ENCODE measurements at places on chromosomes 2 and 18.

DNA sequence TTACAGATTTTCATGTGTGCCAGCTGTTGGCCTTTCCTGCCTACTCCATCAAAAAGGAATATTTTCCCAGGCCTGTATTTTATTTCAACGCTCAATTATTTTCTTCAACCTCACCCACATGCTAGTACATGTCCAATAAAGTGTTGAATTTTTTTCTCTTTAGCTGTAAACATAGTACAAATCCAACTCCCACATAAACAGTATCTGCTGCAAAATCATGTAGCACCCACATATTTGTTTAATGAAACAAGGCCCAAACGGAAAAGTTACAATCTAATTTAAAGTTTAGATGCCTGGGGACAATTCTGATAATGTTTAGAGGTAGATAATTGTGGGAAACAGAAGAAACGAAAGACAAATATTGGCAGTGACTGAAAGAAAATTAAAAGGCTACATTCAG lies 275.4 kb upstream of the ACVR2A start:
- DNase-seq = no peak
- no peak overlapping the region for H3K4me3 ChIP-seq
- H3K36me3 ChIP-seq = peaks cover 6% of the 10 kb centered on the region
- H3K4me1 ChIP-seq = no peaks in the 10 kb centered on the region
- no peak overlapping the region for H3K27ac ChIP-seq

GRCh38 chr2:203578759-203579643 lies 43.9 kb upstream of the RAPH1 start:
- H3K4me1 ChIP-seq = peaks cover 37% of the 10 kb centered on the region
- H3K36me3 ChIP-seq = peaks cover 13% of the 10 kb centered on the region
- peak overlapping the region; percentile 40 for H3K27ac ChIP-seq
- H3K27me3 ChIP-seq = peaks cover 59% of the 10 kb centered on the region
- DNase-seq = peak; percentile 69

DNA sequence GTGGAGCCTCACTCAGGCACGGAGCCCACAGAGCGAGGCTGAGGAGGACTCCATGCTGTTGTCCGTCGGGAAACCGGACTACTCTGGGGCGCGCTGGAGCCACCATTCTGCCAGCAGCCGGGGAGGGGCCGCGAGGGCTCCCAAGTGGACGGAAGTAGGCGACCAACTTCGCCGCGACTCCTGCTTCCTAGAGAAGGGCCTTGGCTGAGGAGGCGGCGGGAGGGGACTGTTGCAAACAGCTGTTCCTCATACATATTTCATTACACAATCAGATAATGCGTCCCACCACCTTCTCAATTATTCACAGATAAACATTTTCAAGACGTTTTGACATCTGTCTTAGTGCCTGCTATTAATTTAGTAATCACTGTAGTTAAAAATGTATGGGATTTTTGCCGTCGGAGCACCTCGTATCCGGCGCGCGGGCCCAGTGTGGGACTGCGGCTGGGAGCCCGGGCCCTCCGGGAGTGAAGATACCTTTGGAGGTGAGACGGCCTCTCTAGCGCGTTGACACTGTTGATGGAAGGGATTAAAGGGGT lies 11.7 kb upstream of the SIX3 start:
- H3K27ac ChIP-seq = no peak overlapping the region
- H3K4me3 ChIP-seq = no peak overlapping the region
- DNase-seq = no peak
- H3K4me1 ChIP-seq = peaks cover 15% of the 10 kb centered on the region
- H3K36me3 ChIP-seq = peaks cover 7% of the 10 kb centered on the region

- H3K27me3 ChIP-seq = no peaks in the 10 kb centered on the region
- H3K4me3 ChIP-seq = no peak overlapping the region
- H3K4me1 ChIP-seq = peaks cover 24% of the 10 kb centered on the region
Observed at GRCh38 chr18:62279561-62279960, 45.5 kb upstream of the TNFRSF11A start.

GRCh38 chr2:188869550-188869949 lies 104.6 kb upstream of the COL3A1 start:
- DNase-seq = no peak
- H3K36me3 ChIP-seq = no peaks in the 10 kb centered on the region
- H3K27me3 ChIP-seq = no peaks in the 10 kb centered on the region
- H3K27ac ChIP-seq = no peak overlapping the region
- H3K4me3 ChIP-seq = no peak overlapping the region
- no peaks in the 10 kb centered on the region for H3K4me1 ChIP-seq

GRCh38 chr2:182767578-182767977 lies 51.5 kb downstream of the DNAJC10 start:
- peaks cover 55% of the 10 kb centered on the region for H3K36me3 ChIP-seq
- H3K4me1 ChIP-seq = no peaks in the 10 kb centered on the region
- no peak overlapping the region for H3K27ac ChIP-seq
- no peaks in the 10 kb centered on the region for H3K27me3 ChIP-seq
- no peak for DNase-seq
- H3K4me3 ChIP-seq = no peak overlapping the region

GRCh38 chr18:43805646-43806194 lies 528.4 kb upstream of the SYT4 start:
- H3K36me3 ChIP-seq = no peaks in the 10 kb centered on the region
- H3K27me3 ChIP-seq = no peaks in the 10 kb centered on the region
- no peak overlapping the region for H3K27ac ChIP-seq
- DNase-seq = no peak

GRCh38 chr2:159091381-159091780 lies 122.9 kb downstream of the TANC1 start:
- peaks cover 1% of the 10 kb centered on the region for H3K36me3 ChIP-seq
- H3K27ac ChIP-seq = peak overlapping the region; percentile 4
- H3K4me3 ChIP-seq = no peak overlapping the region

DNA sequence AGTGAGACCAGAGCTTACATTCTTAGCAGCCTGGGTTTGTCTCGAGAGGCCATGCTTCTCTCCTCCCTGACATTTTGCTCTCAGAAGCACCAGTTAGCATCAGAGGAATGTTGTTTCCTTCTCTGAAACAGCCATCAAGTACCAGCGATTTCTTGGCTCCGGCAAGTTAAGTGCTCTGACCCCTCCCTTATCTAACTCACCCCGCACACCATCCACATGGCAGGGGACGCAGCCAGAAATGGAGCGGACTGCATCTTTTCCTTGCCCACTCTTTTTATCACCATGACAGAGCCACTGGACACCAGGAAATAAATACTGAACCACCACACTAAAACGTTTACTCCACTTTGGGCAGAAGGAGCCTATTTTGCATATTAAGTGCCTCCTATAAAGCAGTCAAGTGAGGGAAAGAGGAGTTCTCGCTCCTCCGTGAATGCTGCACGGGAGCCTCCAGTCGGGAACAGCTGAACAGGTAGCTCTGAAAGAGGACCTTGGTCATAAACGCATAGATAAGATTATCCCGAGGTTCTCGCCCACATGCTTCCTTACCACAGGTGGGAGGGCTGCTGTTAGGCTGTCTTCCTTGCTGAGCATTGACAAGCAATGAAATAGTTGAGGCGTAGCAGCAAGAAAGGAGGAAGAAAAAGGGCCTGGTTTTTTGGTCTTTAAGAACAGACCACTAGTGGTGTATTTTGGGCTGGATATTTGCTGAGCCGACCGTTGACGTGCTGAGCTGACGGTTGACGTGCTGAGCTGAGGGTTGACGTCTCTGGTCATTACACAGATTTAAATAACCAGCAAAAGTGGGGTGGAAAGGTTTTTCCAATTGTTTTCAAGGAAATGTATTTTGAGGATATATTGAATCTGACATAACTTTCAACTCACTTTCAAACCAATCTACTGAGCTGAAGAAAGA lies 71.4 kb upstream of the ITGB6 start:
- H3K4me3 ChIP-seq = no peak overlapping the region
- DNase-seq = no peak
- peaks cover 29% of the 10 kb centered on the region for H3K4me1 ChIP-seq

- peaks cover 15% of the 10 kb centered on the region for H3K36me3 ChIP-seq
- H3K27me3 ChIP-seq = peaks cover 1% of the 10 kb centered on the region
- H3K4me3 ChIP-seq = peak overlapping the region; percentile 71
- peak; percentile 40 for DNase-seq
Observed at GRCh38 chr2:112182581-112183034, 44.4 kb downstream of the FBLN7 start.

DNA sequence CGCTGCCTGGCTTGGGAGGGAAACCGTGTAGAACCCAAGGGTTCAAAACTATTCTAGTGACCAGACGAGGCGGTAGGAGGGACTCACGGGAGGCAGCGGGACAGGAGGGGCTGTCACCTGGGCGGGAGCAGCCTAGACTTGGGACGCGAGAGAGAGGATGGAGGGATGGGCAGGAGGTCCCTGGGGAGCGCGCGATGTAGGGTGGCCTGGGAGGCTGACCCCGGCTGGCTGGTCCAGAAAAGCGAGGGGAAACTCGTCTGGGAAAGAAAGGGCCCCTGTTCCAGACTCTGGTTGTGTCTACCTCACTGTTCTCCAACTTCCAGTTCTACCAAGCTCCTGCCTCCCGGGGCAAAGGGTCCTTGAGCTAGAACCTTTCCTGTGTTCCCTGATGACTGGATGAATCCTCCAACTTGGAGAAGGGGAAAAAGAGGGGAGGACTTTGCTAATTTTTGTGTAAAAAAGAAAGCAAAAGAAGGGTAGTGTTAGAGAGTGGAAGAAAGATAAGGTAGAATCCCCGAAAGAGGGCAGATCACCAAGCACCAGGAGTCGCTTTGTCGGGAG lies 1.4 kb downstream of the DOK6 start:
- H3K36me3 ChIP-seq = no peaks in the 10 kb centered on the region
- H3K4me3 ChIP-seq = no peak overlapping the region
- DNase-seq = no peak
- H3K4me1 ChIP-seq = peaks cover 11% of the 10 kb centered on the region
- peaks cover 61% of the 10 kb centered on the region for H3K27me3 ChIP-seq

DNA sequence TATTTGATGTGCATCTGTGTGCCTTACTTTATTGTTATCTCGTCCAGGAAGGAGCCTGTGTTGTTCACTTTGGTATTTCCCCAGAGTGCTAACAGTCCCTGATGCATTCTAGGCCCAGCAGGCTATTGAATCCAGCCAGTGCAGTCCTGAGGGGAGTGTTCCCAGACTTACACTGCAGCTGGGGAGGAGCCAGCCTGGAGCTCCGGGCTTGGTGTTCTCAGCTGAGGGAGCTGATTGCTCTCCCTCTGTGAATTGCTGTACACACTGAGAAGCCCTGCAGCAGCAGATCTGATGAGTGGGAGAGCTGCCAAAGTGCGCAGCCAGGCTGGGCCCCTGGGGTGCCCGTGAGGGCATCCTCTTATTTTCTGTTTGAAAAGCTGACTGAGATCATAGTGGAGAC lies 159.2 kb downstream of the GALNT3 start:
- H3K4me3 ChIP-seq = no peak overlapping the region
- DNase-seq = no peak
- no peaks in the 10 kb centered on the region for H3K4me1 ChIP-seq
- H3K27ac ChIP-seq = no peak overlapping the region

GRCh38 chr2:134132490-134132857 lies 121.4 kb upstream of the MGAT5 start:
- no peak for DNase-seq
- peaks cover 50% of the 10 kb centered on the region for H3K4me1 ChIP-seq

DNA sequence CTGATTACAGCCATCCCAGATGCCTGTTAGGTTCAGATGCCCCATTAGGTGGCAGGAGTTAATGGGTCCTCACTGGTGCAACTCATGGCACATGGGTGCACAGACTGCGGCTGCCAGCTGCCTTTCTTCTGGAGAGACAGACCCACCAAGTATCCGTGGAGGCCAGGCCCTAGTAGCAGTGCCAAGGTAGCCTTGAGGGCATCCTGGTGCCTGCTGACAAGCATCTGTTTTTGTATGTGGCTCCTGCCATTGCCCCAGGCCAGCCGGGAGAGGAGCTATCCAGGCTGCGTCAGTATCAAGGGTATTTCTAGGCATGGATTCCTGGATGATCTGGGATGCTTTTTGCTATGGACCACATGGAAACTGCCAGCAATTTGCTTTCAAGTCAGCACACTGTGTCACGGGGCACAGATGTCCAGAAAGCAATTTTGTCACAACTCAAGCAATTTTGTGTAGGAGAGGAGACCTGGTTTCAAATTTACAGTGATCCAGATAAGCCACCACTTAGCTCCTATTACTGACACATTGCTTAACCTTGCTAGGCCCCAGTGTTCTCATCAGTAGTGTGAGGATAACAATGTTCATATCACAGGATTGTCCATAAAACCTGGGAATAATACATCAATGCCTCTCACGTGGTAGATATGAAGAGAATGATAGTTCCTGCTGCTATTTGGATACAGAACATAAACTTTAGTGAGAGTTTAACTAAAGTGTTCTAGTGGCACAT lies 815.1 kb upstream of the RAB6C start:
- no peak overlapping the region for H3K4me3 ChIP-seq
- no peaks in the 10 kb centered on the region for H3K36me3 ChIP-seq
- DNase-seq = no peak
- no peaks in the 10 kb centered on the region for H3K4me1 ChIP-seq
- no peak overlapping the region for H3K27ac ChIP-seq
- H3K27me3 ChIP-seq = no peaks in the 10 kb centered on the region

DNA sequence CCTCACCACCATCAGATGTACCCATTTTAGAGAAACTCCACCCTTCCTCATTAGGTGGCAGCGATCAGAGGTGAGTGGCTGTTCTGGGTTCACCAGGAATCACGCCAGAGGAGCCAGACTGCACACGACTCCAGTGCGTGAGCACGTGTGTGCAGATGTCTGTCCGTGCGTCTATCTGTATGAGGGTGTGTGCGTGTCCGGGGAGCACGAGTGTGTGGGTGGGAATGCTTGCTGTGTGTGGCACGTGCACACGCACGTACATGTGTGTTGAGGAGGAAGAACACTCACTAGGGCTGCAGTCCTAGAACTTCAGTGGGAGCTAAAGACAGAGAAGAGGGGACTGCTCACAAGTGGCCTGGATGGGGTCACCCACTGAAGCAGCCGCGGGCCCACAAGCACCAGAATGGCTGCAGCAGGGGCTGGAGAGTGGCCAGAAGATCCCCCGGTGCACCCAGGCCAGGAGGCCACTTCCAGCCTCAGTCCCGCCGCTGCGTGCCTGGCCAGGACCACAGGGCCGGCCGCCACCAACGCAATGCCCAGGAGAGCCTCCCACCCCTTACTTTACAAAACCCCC lies 13.9 kb downstream of the HDAC4 start:
- DNase-seq = no peak
- no peaks in the 10 kb centered on the region for H3K27me3 ChIP-seq
- H3K27ac ChIP-seq = no peak overlapping the region

DNA sequence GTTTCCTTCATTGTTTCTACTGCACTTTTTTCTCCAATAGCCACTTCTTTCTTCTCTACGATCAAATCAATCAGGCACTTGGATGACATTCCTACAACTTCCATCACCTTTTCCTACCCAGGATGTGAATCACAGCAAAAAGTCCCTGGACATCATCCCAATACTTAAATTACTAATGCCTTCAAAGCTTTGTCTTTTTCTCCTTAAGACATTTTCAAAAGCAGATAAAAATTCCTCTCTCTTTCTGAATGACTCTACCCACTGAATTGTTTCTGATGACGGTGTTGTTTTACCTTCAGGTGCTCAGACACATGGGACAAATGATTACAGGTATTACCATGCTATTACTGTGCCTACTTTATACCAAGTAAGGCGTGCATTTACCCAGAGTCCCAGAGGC lies 500.9 kb downstream of the FBXO15 start:
- no peak overlapping the region for H3K4me3 ChIP-seq
- H3K36me3 ChIP-seq = no peaks in the 10 kb centered on the region
- DNase-seq = no peak
- H3K27ac ChIP-seq = no peak overlapping the region

GRCh38 chr18:23131693-23132319 lies 3.5 kb upstream of the CABLES1 start:
- H3K27me3 ChIP-seq = peaks cover 23% of the 10 kb centered on the region
- no peak overlapping the region for H3K4me3 ChIP-seq
- H3K36me3 ChIP-seq = no peaks in the 10 kb centered on the region
- peak; percentile 59 for DNase-seq
- peaks cover 14% of the 10 kb centered on the region for H3K4me1 ChIP-seq

- H3K36me3 ChIP-seq = no peaks in the 10 kb centered on the region
- H3K4me3 ChIP-seq = no peak overlapping the region
- no peaks in the 10 kb centered on the region for H3K4me1 ChIP-seq
- DNase-seq = no peak
- H3K27ac ChIP-seq = no peak overlapping the region
Observed at GRCh38 chr2:220226076-220226475, 598.6 kb downstream of the SLC4A3 start.

Data from activated CD4-positive, alpha-beta memory T cell treated with anti-CD3 and anti-CD28 coated beads, Interleukin-2, amount 10 ng/mL, durations not matched to agents 7 days and 5 days (primary cell).